ENCODE measurements at places on chromosomes 7 and 10.

DNA sequence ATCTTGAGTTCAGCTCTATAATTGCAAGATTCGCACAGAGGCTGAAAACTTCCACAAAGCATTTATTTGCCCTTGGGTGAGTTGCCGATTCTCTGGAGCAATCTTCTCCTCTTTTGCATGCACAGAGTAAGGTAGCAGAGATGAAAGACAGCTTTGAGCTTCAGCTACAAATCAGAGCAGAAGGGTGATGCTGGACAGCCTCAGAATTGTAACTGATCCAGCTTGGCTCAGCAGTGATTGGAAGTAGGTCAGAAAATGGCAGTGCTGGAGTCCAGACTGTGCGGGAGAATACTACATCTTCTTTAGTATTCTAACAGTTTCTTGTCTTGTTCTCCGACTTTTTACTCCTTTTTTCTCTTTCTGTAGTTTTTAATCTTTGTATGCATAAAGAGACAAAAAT lies 55.4 kb upstream of the CDC14C start:
- DNase-seq = no peak

- no peak for DNase-seq
These were observed at the start of gene CALHM3 for GRCh38 chr10:103479135-103479534. Gene CALHM3 (minus strand): TSS chr10:103479240. CDS start chr10:103479032, 208 bp downstream.

GRCh38 chr10:110803830-110804338 lies 67.8 kb upstream of the PDCD4 start:
- peak; percentile 61 for DNase-seq

- no peak for DNase-seq
These were observed 134.5 kb downstream of the CPED1 start for GRCh38 chr7:121123032-121123431.

DNA sequence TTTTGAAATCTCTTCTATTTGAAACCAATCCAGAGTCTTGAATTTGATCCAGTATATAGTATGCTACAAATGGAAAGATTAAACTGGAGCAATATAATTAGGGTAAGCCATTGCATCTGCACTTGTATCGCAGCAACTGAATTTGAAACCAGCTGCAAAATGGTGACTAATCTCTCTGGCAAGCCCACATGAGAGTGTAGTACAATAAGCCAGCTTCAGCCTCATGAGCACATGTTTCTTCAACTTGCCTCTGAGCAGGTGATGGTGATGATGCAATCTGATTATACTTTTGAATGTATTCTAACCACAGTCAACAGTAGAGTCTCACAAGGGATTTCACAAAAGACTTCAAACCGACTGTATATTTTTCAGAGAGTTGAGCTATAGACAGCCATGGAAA lies 829 bp upstream of the RPA3 start:
- peak; percentile 44 for DNase-seq

GRCh38 chr10:93458821-93459257 lies 23.3 kb downstream of the MYOF start:
- peak; percentile 100 for DNase-seq

DNA sequence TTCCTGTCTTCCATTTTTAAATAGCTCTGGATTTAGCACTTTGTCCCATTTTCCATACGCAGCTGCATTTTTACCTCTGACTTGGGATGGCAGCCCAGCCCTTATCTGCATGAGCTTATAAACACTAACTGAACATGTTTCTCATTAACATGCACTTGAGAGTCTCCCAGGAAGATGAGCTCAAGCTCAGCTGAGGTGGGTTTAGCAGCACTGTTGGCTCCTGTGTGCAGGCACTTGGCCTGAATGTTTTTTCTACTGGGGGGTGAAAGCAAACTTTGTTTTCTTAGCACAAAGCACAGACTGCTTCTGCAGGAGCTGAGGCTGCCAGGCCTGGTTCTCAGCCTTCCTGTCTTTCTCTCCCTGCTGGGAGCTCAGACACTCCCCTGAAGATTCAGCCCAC lies 1093.6 kb upstream of the AUTS2 start:
- DNase-seq = no peak

- DNase-seq = no peak
These were observed 742.3 kb upstream of the GALNT17 start for GRCh38 chr7:70389531-70390151.

DNA sequence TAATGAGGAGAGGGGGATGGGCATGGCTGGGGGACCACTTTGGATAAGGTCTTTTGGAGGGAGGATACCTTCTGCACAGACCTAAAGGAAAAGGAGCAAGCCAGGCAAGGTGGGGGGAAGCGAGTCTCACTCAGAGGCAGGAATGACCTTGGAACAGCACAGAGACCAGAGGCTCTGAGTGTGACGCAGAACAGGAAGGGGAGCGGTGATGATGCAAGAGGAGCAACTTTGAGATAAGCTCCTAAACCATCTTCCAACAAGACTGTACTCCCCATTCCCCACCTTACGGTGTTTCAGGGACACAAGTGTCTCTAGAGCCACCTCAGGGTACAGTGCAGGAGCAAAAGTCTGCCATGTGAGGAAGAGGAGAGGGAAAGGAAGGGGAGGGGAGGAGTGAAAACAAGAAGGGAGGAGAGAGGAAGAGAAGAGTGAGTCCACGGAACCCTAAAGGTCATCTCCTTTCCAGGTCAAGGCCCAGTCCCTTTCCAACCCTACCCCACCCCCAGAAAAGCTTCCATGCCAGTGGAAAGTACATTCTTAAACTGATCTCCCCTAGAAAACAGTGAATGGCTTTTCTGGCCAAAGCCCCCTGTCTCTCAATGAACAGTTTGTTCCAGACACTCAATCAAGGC lies 54.1 kb downstream of the JAZF1 start:
- no peak for DNase-seq

GRCh38 chr7:36100634-36101033 lies 52.4 kb upstream of the EEPD1 start:
- DNase-seq = peak; percentile 34

DNA sequence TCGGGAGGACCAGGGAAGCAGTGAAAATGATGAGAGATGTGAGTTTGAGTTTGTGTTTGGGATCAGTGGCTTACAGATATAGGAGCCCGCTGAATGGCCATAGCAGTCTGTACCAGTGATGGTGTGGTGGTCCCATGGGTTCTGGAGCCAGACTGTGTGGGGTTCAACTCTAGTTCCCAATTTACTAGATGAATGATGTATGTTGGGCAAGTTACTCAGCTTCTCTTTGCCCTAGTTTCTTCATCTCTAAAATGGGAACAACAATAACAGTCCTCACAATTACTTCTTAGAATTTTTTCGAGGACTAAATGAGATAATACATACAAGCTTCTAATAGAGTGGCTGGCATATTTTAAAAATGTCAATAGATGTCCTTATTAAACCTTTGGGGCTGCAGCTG lies 184.4 kb downstream of the WNT2 start:
- no peak for DNase-seq

GRCh38 chr7:44775383-44776107 lies 20.9 kb upstream of the PPIA start:
- DNase-seq = no peak

- DNase-seq = no peak
These were observed 63.2 kb downstream of the HECW1 start for GRCh38 chr7:43175570-43176200.

- no peak for DNase-seq
These were observed 24.9 kb downstream of the LUC7L2 start for GRCh38 chr7:139384611-139385010.

- no peak for DNase-seq
These were observed 183.1 kb upstream of the PDE1C start for GRCh38 chr7:32253299-32253698.

DNA sequence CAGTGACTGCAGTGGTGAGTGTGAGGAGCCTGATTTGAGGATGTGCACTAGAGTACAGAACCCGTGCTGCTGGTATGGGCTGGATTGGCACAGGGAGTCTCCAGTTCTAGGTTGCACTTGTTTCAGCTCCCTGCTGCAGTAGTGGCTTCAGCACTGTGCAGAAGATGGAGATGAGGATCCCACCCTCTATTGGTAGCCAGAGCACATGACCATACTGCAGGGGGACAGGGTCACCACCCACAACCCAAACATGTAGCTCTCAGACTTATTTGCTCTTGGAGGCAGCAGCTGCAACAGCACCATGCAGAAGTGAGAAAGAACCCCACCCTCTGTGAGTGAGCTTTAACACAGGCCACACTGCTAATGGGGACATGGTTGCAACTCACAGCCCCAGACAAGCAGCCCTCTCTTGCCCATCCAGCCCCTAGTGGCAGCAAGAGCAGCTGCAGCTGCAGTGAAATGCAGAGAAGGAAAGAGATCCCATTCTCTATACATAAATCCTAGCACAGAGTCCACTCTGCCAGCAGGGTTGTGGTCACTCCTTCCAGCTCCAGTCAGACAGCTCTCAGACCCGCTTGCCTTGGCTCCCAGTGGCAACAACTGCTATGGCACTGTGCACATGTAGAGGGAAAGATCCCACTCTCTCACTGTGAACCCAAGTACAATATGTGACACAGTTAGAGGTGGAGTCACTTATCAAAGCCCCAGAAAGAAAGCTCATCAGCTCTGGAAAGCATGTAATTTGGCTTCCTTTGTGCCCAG lies 51.4 kb upstream of the SCIN start:
- DNase-seq = peak; percentile 4

DNA sequence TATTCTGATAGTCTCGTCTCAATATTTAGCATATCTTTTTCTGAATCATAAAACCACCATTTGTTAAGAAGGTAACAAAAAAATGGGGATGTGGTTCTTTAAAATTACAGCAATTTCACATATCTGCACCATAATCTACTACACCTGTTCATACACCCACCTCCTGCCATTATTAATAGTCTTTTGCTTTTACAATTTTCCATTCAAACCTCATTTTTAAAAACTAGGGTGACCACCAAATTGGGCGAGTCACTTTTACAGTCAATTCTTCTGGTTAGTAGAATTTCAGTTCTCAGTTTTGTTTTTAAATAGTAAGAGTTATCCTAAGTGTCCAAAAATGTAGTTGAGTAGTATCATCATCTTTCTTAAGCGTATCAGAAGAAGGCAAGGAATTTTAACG lies 48.4 kb upstream of the GSAP start:
- no peak for DNase-seq

- DNase-seq = peak; percentile 83
These were observed 53.8 kb downstream of the NCAPG2 start for GRCh38 chr7:158650821-158651225.

- peak; percentile 40 for DNase-seq
These were observed 157.8 kb downstream of the SNX10 start for GRCh38 chr7:26449175-26450165.

GRCh38 chr10:68981074-68981473 lies 7.5 kb upstream of the KIFBP start:
- no peak for DNase-seq

- DNase-seq = no peak
These were observed 12.2 kb downstream of the GPR26 start for GRCh38 chr10:123678376-123678775.

GRCh38 chr10:31270954-31271353 lies 48.1 kb upstream of the ZEB1 start:
- DNase-seq = no peak

DNA sequence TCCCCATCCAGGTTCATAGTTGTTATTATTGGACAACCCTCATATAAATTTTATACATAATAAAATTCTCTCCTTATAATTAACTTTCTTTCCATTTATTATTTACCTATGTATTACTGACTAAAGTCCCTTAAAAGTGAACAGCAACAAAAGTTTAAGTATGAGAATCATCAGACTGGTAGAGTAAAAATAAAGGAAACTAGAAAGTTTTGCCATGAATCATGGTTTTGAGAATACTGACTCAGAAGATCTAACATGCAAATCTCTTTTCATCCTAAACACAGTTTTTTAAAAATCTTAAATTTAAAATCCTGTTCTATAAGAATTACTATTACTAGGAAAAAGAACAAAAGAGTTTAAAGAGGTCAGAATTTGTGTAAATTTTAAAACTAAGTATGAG lies 32.1 kb downstream of the HERC4 start:
- DNase-seq = peak; percentile 24

GRCh38 chr7:105355701-105356100 lies 33.0 kb downstream of the SRPK2 start:
- no peak for DNase-seq

- DNase-seq = no peak
These were observed 194.6 kb upstream of the TMEM72 start for GRCh38 chr10:44716470-44717015.

GRCh38 chr10:15208221-15208620 lies 39.7 kb upstream of the NMT2 start:
- DNase-seq = no peak

DNA sequence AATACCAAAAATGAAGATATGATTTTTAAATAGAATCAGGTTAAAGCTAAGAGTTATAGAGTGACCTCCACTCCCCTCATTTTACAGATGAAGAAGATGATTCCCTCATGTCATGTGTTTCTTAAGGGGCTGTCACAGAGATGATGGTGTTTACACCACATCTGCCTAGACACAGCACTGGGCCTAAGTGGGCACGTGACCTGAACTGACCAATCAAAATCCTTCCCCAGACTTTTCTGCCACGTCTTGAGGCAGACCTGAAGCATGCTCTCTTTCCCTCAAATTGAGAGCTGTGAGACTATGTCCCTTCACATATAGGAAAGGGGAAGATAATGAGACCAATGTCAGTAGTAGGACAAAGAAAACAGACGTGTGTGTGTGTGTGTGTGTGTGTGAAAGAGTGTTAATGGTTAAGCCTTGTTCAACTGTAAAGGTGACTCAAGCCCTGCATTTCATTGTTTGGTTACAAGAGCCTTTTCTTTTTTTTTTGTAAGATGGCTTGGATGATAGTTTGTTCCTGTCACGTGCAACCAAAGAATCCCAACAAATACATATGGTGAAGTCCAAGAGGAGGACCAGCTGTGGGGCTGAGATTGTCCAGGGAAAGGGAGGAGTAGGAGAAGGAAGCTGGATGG lies 172.8 kb upstream of the AOAH start:
- DNase-seq = no peak

GRCh38 chr10:72263613-72264241 lies 10.0 kb upstream of the DDIT4 start:
- no peak for DNase-seq

- peak; percentile 49 for DNase-seq
These were observed 104.6 kb upstream of the TNRC18 start for GRCh38 chr7:5528071-5528814.

DNA sequence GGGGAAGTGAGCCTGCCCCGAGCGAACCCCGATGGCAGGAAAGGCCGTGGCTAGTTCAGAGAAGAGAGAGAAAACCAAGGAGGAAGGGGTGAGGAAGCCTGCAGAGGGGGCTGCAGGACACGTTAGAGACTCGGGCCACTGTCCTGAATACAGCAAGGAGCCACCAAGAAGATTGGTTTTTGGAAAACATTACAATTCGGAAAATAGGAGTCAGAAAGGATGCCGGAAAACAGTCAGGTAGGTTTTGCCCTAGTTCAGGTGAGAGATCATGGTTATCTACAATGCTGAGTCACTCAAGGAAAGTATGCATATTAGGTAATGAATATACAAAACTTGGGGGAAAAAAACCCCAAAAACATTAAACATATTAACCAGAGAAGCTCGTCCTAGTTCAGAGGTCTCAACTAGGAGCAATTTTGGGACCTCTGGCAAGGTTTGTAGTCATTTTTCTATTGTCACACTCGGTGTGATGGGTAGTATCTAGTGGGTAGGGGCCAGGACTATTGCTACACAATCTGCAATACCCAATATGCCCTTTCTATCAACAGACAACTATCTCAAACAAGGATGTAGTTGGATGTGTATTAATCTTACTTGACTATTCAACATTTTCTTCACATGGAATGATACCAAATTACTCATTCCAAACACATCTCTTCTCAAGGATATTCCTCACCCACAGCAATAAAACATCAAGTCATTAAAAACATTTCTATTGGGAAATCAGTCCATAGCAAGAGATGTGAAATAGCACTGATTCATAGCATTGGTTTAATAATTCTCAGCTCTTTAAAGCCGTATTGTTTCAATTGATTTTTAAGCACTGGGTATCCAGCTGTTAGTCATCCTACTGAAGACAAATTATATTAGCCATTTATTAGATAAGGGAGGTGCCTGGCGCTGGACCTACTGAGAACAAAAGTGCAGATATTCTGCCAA lies 74.4 kb upstream of the RSU1 start:
- peak; percentile 89 for DNase-seq

Measured in fibroblast of skin of scalp (primary cell).